Kidney glomerular epithelial cell (primary cell): ENCODE measurements at places on chromosomes 12 and 14.
A peak's percentile ranks its signal among the peaks of the same experiment; 100 is the strongest.

DNA sequence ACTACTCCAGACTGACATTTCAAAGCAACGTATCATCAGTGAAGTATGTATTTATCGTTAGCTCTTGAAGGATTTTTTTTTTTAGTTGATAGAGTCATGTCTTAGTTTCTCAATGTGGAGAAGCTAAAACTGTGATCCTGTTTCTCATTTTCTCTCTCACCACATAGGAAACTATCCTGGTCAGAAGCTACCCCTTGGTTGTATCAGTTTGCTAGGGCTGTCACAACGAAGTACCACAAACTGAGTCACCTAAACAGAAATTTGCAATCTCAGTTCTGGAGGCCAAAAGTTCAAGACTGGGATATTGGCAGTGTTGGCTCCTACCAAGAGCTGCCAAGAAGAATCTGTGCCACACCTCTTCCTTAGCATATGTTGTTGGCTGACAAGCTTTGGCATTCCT lies 369.1 kb downstream of the RGS6 start:
- DNase-seq: no peak

DNA sequence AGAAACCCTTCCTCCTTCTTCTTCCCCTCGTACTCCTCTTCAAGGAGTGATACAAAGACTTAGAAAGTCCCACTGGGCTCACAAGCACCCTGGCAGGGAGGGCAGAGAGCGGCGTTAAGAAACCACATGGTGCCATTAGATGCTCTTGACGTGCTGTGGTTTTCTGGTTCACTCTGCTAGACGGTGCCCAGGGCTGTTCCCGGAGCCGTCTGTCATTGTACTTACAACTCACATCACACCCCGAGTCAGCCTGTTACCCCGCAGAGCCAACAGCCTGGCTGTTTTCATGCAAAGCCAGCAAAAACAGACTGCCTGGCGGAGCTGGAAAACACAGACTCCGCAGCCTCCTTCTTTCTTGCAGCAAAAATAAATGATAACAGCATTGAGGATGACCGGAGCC lies 232.6 kb upstream of the TBX3 start:
- DNase-seq: no peak

DNA sequence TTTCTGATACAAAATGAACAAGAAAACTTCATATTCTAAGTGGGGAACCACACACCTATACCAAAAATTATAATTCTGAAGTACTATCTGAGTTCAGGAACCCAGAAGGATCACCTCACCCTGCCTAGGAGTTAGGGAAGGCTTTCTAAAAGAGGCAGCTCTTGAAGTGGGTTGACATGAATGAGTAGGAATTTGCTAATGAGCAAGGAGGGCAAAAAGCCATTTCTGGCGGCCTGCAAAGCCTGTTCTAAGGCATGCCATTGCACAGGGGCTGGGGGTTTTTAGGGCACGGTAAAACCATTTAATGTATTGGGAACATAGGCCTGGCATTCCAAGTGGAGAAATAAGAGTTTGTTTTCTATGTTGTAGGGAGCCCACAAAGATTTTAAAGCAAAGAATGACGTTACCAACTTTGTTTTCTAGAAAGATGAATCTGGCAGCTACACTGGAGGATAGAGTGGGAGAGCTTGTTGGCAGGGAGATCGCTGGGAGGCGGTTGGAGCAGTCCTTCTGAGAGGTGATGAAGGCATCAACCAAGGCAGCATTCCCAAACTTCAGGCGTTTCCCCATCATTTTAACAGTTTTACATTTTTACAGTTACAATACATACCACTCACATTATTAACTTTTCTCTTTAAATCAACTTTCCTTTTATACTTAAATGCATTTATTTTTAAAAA lies 14.1 kb downstream of the IFT43 start:
- DNase-seq: no peak

- no peak for DNase-seq
These were observed 897 bp upstream of the TBX3 start for GRCh38 chr12:114684870-114685273.

DNA sequence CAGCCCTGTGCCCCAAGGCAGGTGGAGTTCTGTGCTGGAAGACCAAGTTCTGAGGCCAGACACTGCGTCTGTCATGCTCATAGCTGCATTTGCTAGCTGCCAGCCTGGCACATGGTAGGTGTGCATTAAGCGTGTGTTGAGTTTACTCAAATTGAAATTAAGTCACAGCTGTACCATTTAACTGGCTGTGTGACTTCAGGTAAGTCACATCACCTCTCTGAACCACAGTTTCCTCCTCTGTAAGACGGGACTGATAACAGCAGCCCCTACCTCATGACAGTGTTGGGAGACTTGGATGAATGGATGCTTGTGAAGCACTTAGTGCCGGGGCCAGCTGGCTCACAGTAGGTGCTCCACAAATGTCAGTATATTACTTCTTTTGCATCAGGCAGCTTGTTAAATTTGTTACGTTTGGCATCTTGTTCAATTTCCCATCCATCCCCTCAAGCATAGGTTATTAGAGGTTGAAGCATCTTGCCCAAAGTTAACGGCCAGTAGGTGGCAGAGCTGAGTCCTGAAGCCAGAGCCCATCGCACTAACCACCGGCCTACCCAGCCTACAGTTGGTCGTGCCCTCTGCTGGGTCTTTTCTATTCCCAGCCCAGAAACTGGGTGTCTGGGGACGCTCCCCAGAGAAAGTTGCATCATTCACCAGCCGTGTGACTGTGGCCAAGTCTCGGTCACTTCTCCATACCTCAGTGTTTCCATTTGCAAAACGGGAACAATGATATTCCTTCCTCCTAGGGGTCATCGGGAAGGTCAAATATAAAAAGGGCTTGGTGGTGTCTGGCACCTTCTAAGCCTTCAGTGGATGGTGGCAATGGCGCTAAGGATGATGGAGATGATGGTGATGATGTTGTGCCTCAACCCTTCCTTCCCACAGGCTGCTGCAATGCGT lies 4.5 kb downstream of the DAO start:
- DNase-seq: no peak

DNA sequence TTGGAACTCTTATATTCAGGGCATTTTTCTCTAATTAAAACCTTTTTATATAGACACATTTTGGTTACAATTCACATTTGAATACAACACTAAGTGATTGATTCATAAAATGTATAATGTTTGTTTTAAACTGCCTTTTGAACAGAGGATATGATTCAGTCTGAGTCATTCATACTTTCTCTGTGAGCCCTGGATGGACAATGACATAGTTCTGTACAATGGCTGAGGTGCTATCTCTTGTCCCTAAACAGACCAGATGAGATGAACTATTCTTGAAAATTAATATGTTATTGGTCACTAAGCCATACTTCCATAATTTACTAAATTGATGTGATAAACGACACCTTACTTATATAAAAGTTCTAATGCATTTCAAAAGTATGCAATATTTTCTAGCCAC lies 199.7 kb upstream of the ATXN7L3B start:
- peak; percentile 66 for DNase-seq

DNA sequence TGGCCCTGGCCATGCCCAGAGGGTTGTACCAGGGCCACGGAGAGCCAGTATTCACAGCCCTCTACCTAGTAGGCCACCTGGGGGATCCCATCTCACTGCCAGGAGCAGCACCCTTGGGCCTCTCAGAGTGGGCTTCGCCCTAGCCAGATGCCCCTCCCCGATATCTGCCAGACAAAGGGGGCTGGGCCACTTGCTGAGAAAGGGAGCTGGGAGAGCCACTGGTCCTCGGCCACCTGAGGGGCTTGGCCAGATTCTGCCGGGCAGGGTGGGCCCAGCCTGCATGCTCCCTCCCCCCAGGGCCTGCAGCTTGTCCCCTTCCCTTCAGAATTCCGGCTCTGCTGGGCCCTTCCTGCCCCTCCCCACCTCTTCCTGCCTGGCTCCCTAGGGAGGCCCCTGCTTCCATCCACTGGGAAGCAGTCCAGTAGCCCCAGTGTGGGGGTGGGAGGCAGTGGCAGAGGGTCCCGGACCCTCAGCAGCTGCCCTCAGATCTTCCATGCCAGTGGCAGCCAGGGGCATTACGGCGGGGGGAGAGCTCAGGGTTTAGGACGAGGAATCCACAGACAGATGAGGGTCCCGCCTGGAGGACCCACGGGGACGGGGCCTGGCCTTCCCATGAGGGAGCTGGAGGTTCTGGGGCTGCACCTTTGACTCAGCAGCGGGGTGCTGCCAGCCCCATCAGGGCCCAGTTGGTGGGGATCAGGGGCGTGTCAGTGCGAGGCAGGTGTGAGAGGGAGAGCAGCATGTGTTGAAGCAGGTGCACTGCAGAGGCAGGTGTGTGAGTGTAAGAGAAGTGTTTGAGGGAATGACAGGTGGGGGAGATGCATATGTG lies 2.4 kb downstream of the CRIP2 start:
- no peak for DNase-seq

DNA sequence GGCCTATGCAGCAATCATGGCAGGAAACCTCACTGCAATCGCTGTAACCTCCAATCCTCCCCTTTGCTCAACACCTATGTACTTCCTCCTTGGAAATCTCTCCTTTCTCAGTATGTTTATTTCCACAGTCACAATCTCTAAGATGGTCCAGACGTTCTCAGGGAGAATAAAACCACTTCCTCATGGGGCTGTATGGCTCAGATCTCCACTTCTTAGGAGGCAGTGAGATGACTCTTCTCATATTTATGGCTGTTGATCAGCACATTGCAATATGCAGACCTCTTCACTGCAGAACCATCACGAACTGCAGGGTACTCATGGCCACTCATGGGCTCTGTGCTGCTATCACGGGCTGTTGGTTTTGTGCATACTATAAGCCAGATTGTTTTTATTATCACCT lies 17.1 kb upstream of the OR4K17 start:
- no peak for DNase-seq

DNA sequence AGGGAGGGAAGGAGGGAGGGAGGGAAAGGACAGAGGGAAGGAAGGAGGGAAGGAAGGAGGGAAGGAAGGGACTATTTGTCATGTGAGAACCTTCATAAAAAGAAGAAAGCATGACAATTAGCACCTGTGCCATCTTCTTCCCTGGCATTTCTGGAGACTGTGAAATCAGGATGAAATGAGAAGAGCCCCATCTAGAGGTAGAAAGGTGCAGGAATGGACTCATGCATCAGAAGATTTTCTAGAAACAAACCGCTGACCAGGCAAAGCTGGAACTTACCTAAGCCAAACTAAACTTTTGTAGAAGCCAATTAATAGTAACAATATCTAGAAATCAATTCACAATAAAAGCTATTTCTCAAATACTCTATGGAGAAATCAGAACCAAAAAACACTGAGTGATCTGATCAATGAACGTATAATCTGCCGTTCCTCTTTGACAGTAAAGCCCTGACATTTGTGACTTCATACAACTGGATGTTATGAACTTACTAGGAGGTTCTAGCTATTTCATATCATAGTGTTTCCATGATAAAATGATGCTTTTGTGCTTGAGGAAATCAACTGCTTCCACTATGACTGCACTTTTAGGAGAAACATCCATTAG lies 24.4 kb upstream of the CRACR2A start:
- DNase-seq: peak; percentile 50

GRCh38 chr12:90174198-90174510 lies 465.5 kb upstream of the ATP2B1 start:
- DNase-seq: no peak

DNA sequence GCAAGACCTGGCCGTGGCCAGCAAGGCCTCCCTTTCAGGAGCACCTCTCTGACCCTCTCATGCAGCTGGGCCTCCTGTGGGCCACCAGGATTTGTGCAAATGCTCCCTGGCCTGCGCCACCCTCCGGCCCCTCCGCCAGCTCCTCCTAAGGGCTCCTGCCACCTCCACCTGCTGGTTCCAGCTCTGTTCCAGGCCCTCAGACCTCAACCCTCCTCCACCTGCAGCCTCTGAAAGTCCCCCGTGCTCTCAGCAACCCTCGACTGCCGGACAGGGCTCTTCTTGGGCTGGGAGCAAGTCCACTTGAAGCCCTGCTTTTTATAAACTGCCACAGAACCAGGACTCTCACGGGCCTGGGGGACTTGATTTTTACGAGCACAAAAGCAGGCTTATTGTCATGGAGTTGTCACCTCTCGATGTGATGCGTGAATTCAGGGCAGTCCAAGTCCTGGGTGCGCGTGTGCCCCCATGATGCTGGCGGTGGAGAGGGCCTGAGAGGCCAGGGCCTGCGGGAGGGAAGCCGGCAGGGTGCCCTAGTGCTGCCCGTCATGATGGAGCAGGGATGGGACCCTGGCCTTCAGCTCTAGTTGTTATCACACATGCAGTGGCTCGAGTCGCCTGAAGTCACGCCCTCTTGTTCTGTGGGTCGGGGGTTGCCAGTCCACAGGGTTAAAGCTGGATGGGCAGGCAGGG lies 9.1 kb downstream of the TEDC1 start:
- no peak for DNase-seq

DNA sequence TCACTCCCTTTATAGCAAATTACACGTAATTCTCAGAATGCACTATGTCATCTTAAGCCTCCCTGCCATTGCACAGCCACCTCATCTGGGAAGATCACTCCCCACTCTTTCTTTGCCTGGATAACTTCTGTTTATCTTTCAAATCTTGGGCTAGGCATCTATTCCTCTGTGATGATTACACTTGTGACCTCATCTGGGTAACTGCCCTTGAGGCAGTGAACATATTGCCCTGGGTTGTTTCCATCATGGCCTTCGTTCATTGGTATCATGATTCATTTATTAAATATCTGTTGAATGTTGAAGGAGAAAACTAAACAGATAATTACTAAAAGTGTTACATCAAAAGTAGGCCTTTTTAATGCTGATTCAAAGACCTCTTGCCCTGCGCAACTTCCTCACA lies 26.2 kb upstream of the PDE3A start:
- peak; percentile 91 for DNase-seq

DNA sequence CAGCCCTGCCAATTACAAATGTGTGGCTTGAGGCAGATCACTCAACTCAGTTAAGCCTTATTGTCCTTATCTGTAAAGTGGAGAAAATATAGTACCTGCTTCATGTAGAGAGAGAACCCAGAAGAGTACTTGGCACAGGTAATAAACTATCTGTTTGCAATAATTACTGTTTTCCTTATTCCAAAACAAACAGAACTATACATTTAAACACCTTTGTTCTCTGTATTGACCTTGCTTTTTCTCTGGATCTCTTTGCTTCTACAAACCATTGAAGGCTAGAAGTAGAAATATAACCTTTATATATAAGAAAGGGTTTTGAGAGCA lies 70.8 kb upstream of the SRSF5 start:
- DNase-seq: no peak

GRCh38 chr14:32011225-32011624 lies 65.9 kb upstream of the ARHGAP5 start:
- DNase-seq: no peak
